CD4-positive, alpha-beta T cell (primary cell): ENCODE measurements at places on chromosomes 11 and 22.

DNA sequence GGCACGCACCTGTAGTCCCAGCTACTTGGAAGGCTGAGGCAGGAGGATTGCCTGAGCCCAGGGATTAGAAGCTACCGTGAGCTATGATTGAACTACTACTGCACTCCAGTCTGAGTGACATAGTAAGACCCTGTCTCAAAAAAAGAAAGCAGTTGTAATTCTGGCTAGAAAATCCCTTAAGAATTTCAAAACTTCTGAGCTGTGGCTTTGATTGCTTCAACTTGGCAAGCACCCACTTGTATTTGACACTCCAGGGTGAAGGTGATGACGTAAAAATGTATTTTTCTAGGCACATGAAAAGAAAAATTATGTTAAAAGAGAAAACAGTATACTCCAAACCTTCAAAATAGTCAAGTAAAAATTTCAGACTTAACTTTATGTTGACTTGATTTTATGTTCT lies 23.6 kb upstream of the ALKBH3 start:
- no peak for DNase-seq

DNA sequence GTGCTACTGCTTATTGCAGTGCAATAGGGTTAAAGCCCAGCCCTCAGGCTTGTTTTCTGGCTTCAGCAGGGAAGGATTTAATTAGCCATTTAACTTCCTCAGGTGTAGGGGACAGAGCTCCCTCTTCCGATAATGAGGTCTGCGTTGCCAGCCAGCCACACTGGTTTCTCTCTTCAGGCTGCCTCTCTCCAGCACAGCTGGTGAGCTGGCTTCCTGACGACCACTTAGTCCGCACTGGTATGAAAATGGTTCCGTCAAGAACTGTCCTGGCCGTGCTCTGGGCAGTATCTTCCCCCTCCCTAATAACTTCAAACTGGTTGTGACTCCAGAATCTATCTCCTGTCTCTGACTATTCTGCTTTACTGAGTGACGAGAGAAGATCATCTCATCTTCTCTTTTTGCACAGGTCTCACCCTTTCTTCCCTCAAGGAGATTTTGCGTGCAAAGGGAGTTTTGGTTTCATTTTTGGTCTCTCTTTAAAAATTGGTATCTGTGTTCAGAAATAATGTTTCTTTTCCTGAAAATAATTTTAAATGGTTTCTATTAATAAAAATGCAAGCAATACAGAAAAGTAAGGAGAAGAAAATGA lies 49.2 kb downstream of the CNTN5 start:
- no peak for DNase-seq

- DNase-seq: no peak
Observed at GRCh38 chr11:67024966-67025365, 2.0 kb downstream of the SYT12 start.

- DNase-seq: no peak
Observed at GRCh38 chr22:36552289-36552688, 23.3 kb upstream of the EIF3D start.

- no peak for DNase-seq
Observed at GRCh38 chr11:32450372-32450771, 15.0 kb upstream of the WT1 start.

DNA sequence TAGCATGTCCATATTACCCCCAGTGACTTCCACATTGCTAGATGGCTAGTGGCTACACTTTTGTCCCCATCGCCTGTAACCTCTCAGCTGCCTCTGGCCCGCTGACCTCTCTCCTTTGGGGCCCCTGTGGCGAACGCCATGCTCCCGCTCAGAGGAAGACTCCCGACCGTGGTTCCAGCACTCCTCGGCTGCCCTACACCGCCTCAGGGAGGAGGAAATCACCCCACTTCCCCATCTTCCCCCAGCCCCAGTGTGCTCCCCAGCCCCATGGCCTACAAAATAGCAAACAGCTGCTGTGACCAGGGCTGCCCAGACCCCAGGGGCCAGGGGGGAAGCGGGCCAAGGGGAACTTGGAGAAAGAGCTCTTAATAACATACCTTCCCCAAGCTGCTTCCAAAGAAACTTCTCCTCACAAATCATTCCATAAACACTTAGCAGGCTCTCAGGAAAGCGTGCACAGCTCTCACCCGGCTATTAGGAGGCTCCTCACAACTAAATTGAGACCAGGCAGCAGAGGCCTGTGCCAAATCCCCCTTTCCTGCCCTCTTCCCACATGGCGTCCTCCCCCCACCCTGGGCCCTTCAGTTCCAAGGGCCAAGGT lies 63.5 kb upstream of the WNT11 start:
- DNase-seq: no peak

DNA sequence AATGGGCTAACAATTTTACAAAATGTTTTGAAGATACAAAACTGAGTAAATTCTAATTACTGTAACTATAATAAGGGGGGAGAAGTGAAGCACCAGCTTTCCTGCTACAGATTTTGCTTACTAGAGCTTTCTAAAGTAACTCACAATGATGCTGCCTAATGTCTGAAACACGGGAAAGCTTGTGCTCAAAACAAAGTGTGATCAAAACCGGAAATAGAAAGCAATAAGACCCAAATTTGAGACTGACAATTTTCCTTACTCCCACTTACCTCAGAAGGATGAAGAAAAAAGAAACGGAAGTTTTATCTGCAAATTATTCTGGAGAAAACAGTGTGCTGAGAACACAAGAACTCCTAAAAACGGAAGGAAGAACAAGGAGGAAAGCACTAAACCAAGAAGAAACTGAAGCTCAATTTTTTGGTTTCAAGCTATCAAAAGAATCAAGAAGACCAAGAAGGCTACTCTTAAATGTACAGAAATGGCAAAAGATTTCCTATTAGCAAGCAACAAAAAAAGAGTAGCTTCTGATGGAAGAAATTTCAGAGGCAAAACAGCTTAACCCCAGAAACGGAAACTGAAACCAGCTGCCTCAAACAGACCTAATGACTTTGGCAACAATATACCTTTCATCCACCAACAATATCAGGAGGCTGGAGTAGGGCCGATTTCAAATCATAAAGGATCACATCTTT lies 33.4 kb downstream of the AMBRA1 start:
- no peak for DNase-seq

- no peak for DNase-seq
Observed at GRCh38 chr22:20490183-20490940, 5.2 kb downstream of the KLHL22 start.

- no peak for DNase-seq
Observed at GRCh38 chr11:47259232-47259977, 1.6 kb downstream of the NR1H3 start.
